Neural crest cell (in vitro differentiated cells): ENCODE measurements at places on chromosomes 6 and 20. TPM values are rescaled to one million over a fixed set of nuclear protein-coding genes. Genes with fewer than 3 reads are reported as not detected.

Gene PLCB4
- total RNA-seq = 51.4 and 53.3 TPM in 2 replicates

Gene ALDH8A1
- total RNA-seq = 0.58 and 1.2 TPM in 2 replicates

Gene FNDC1
- total RNA-seq = 0.05 and 0.09 TPM in 2 replicates

GRCh38 chr6:161292650-161293281 is 18.9 kb upstream of the AGPAT4 start:
- H3K27me3 ChIP-seq = no peaks in the 10 kb centered on the region
- peaks cover 8% of the 10 kb centered on the region for H3K36me3 ChIP-seq
- peak overlapping the region; percentile 72 for H3K27ac ChIP-seq
- H3K4me3 ChIP-seq = no peak overlapping the region

DNA sequence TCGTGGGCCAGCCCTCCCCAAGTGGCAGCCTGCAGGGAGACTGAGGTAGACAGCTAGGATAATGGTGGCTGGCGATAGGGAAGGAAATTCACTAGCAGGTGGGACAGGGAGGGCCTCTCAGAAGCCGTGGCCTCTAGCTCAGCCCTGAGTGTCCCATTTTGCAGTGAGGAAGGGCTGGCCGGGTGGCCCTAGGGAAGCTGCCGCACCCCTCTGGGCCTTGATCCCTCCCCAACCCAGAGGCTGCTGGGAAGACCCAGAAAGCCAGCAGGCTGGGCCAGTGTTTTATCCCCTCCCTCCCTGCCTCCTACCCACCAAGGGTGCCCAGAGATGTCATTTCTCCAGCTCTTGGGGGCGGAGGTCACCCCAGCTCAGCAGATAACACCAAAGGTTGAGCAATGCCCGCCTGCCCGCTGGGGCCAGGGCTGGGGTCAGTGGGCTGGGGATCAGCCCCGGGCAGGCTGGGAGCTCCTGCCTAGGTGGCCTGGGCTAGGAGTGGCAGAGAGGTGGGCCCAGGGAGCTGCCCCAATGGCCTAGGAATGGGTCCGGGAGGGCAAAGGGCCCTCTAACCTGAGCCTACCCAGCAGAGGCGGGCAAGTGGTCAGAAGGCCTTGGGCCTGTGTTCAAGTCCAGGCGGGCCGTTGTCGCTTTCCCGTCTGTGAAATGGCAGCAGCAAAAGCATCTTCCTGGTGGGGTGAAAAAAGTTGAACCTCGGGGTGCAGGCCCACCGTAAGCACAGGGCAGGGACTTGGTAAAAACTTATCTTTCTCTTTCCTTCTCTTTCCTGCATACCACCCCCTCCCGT is 1.6 kb upstream of the CEBPB start:
- peaks cover 27% of the 10 kb centered on the region for H3K27me3 ChIP-seq
- no peak for DNase-seq
- no peaks in the 10 kb centered on the region for H3K36me3 ChIP-seq
- peak overlapping the region; percentile 73 for H3K4me3 ChIP-seq

DNA sequence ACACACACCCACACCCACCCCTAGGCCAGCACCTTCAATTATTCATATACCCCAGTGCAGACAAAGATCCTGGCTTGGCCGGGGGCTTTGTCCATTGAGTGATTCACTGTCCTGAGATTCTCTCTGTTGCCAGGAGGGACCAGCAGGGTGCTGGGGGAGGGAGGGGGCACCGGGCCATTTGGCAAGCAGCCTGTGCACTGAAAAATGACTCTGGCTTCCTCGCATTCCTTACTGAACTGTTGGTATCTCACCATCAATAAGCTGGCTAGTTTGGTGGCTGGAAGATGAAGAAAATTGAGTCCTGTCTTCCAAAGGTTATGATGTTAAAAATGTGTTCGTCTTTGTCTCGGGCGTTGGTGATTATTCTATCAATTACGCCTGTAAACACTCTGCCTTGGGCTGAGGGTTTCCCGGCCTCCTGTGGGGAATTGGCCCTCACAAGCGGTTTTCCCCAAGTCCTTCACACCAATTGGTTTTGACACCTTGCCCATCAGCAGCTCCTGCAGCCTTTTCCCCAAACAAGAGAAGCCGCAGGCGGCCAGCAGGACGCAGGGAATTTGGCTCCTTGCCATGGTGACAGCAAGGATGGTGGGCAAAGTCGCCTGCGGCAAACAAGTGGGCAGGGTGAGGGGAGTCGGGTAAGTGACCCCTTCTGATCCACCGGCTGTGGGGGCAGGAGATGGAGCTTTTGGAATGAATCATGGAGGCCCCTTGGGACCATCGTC is 4.9 kb downstream of the VSTM2L start:
- H3K27me3 ChIP-seq = peaks cover 25% of the 10 kb centered on the region
- DNase-seq = peak; percentile 42
- H3K27ac ChIP-seq = peak overlapping the region; percentile 65
- no peaks in the 10 kb centered on the region for H3K36me3 ChIP-seq

- no peaks in the 10 kb centered on the region for H3K27me3 ChIP-seq
- no peak overlapping the region for H3K27ac ChIP-seq
- no peak for DNase-seq
- peaks cover 9% of the 10 kb centered on the region for H3K36me3 ChIP-seq
- H3K4me3 ChIP-seq = no peak overlapping the region
Measured at GRCh38 chr6:105109955-105110895, 69.6 kb downstream of the POPDC3 start.

DNA sequence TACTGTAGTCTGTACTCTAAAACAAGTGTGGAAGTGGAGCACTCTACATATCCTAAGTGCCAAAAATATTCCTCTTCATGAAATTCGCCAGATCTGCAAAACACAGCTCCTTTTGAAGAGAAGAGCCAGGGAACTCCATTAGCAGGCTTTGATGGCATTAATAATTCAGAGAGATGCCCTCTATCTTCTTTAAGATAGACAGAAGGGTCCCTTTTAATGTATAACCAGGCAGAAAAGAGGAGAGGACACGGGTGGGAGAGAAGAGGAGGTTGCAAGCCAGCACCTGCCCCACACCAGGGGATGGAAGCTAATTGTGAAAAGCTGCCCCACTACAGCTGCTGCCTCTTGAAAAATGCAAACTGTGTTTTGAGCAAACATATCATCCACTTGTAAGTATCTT is 3.7 kb upstream of the RFPL4B start:
- no peak overlapping the region for H3K4me3 ChIP-seq
- H3K27ac ChIP-seq = no peak overlapping the region
- H3K27me3 ChIP-seq = no peaks in the 10 kb centered on the region
- peaks cover 4% of the 10 kb centered on the region for H3K4me1 ChIP-seq
- H3K36me3 ChIP-seq = peaks cover 13% of the 10 kb centered on the region

DNA sequence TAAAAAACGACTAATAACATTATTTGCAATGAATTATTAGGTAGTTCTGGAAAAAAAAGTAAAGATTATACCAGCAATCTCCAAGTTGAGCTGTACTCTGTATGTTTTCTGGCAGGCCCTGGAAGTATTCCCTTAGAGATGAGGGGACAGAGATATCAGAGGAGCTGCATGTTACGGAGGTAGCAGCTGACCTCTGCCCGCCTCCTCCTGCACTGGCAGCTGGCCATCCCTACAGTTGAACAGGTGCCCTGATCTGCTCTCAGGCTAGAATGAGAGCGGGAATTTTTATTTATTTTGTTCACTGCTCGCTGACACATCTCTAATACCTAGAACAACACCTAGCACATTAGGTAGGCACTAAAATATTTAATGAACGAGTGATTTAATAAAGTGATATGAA is 23.1 kb downstream of the FBXL4 start:
- no peak overlapping the region for H3K27ac ChIP-seq
- H3K36me3 ChIP-seq = peaks cover 14% of the 10 kb centered on the region
- no peak overlapping the region for H3K4me3 ChIP-seq
- no peak for DNase-seq
- H3K4me1 ChIP-seq = peaks cover under 1% of the 10 kb centered on the region

GRCh38 chr6:43891072-43891870 is 121.3 kb downstream of the VEGFA start:
- H3K4me3 ChIP-seq = no peak overlapping the region
- no peaks in the 10 kb centered on the region for H3K36me3 ChIP-seq
- no peak for DNase-seq
- H3K27me3 ChIP-seq = peaks cover 15% of the 10 kb centered on the region
- peaks cover 6% of the 10 kb centered on the region for H3K4me1 ChIP-seq
- H3K27ac ChIP-seq = no peak overlapping the region

DNA sequence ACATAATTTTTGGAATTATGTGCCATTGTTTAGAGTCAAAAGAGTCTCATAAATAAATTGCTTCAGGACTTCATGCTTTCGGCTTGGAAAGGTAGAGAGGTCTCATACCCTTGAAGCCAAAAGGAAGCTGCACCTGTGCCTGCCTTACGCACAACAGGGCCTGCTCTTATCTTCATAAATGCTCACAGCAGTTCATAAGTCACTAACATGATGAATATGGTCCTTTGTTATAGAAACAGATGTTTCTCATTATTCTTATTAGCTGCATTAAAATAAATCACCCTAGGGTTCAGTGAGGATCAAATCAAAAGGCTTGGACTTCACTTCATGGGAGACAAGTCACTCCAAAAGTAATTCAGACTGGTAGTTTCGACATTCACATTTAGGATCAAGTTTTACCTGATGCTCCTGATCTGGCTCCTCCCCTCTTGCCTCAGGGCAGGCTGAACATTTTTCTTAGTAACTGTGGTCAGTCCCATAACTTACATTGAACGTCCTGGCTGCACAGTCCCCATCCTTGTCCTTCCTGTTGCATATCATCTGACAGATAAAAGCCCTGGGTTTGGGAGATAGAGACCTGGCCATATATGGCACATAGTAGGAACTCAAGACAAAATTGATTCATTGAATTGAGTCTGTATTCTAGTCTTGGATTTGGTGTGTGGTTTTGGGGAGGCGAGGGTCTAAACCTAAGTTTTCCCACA is 20.7 kb upstream of the SH3BGRL2 start:
- no peak overlapping the region for H3K27ac ChIP-seq
- no peak for DNase-seq
- H3K27me3 ChIP-seq = no peaks in the 10 kb centered on the region
- H3K4me3 ChIP-seq = no peak overlapping the region
- H3K36me3 ChIP-seq = no peaks in the 10 kb centered on the region
- peaks cover 10% of the 10 kb centered on the region for H3K4me1 ChIP-seq

- no peak overlapping the region for H3K4me3 ChIP-seq
- DNase-seq = no peak
- peaks cover 13% of the 10 kb centered on the region for H3K27me3 ChIP-seq
- no peak overlapping the region for H3K27ac ChIP-seq
- no peaks in the 10 kb centered on the region for H3K36me3 ChIP-seq
Measured at GRCh38 chr6:96007663-96008062, 8.1 kb upstream of the FUT9 start.

- no peaks in the 10 kb centered on the region for H3K27me3 ChIP-seq
- H3K36me3 ChIP-seq = no peaks in the 10 kb centered on the region
- peak overlapping the region; percentile 89 for H3K4me3 ChIP-seq
- peaks cover 39% of the 10 kb centered on the region for H3K4me1 ChIP-seq
- H3K27ac ChIP-seq = peak overlapping the region; percentile 16
- DNase-seq = no peak
Measured at GRCh38 chr6:3119040-3119723, 671 bp downstream of the BPHL start.

DNA sequence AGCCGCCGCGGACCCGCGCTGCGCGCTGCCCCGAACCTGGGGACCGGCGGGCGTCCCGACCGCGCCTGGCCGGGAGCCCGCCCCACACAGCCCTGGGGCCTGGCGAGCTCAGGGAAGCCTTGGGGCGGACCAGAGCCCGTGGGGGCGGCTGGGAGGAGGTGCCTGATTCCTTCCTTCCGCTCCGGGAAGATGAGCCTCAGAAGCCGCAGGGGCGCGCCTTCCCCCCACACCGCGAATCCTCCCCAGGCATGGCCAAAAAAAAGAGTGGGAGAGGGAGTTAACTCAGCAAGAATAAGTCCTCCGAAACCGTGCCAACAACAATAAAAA is at the start of gene CBLN4:
CBLN4 (minus strand) TSS at position 131 of the 327 bp plus-strand sequence. CDS start 1,348 bp downstream, outside the sequence.
- peaks cover 9% of the 10 kb centered on the region for H3K36me3 ChIP-seq
- H3K27ac ChIP-seq = no peak within 1 kb of the TSS
- no peaks in the 10 kb centered on the region for H3K27me3 ChIP-seq
- no peak for DNase-seq
- H3K4me1 ChIP-seq = no peaks in the 10 kb centered on the region
- H3K4me3 ChIP-seq = no peak within 1 kb of the TSS

- peaks cover 6% of the 10 kb centered on the region for H3K27me3 ChIP-seq
- no peak overlapping the region for H3K4me3 ChIP-seq
- H3K36me3 ChIP-seq = no peaks in the 10 kb centered on the region
Measured at GRCh38 chr20:20734475-20734948, 22.1 kb upstream of the RALGAPA2 start.

- peaks cover 26% of the 10 kb centered on the region for H3K27me3 ChIP-seq
- H3K27ac ChIP-seq = no peak overlapping the region
- DNase-seq = no peak
- H3K36me3 ChIP-seq = no peaks in the 10 kb centered on the region
- H3K4me1 ChIP-seq = peaks cover 22% of the 10 kb centered on the region
Measured at GRCh38 chr20:56348746-56349145, 10.0 kb upstream of the FAM210B start.

DNA sequence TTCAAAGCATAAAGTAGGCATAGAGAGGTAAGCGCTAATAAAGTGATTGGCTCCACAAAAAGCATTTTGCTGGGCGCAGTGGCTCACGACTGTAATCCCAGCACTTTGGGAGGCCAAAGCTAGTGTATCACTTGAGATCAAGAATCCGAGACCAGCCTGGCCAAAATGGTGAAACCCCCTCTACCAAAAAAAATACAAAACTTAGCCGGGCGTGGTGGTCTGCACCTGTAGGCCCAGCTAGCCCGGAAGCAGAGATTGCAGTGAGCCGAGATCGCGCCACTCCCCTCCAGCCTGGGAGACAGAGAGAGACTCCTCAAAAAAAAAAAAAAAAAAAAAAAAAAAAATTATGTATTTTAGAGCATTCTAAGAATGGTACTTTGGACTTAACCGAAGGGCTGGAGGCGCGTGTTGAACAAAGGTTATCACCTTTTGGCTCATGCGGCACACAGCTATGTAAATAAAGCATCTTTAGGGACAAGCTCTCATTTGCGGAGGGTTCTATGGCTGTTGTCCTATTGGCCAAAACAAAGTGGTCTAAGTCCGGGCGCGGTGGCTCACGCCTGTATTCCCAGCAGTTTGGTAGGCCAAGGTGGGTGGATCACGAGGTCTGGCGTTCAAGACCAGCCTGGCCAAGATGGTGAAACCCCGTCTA is 17.4 kb downstream of the HFE start:
- peak overlapping the region; percentile 95 for H3K4me3 ChIP-seq
- H3K27ac ChIP-seq = peak overlapping the region; percentile 82
- peaks cover 6% of the 10 kb centered on the region for H3K27me3 ChIP-seq
- peaks cover 12% of the 10 kb centered on the region for H3K36me3 ChIP-seq
- peaks cover 22% of the 10 kb centered on the region for H3K4me1 ChIP-seq

- H3K27me3 ChIP-seq = no peaks in the 10 kb centered on the region
- no peak for DNase-seq
- H3K4me3 ChIP-seq = no peak overlapping the region
- H3K27ac ChIP-seq = no peak overlapping the region
- H3K4me1 ChIP-seq = no peaks in the 10 kb centered on the region
Measured at GRCh38 chr6:143595251-143596036, 82.3 kb upstream of the PHACTR2 start.
